ENCODE measurements at places on chromosomes 6 and 20.

DNA sequence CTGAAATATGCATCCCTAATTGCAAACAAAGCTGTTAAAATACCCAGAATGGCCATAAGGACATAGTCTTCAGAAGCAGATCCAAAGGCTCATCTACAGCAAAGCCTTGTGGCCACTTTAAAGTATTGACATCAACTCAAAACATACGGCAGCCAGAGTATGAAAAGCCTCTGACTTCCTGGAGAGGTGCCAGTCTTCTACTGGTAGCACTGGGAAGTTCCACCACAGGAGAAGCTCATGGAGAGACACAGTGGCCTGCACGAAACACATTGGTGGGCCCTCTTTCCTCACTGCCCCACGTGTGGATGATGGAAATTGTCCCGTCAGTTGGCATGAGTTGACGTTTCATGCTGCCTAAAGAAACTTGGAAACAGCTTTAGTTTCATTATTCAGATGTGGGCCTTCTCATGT is 202.6 kb upstream of the HEY2 start:
- no peak for DNase-seq

- no peak for DNase-seq
Measured at GRCh38 chr6:89273816-89274215, 41.3 kb downstream of the GABRR2 start.

GRCh38 chr20:48189181-48189580 is 403.9 kb upstream of the SULF2 start:
- no peak for DNase-seq

DNA sequence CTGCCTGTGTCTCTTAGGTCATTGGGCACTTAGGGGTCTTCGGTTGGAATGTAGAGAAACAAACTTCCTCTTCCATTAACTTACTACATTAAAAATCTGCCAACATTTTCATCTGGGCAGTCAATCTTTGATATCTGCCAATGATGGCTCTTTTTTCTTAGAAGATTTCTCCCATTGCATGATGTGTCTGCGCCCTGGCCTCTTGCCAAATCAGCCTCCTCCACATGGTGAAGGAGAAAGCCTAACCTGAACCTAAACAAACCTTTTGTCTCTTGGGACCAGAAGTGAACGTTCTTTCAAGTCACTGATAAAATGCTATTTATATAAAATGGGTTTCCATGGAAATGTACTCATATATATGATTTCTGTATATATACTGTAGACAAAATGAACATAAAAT is 998.9 kb upstream of the GJE1 start:
- no peak for DNase-seq

GRCh38 chr6:148790404-148790803 is 43.6 kb downstream of the UST start:
- DNase-seq = no peak

DNA sequence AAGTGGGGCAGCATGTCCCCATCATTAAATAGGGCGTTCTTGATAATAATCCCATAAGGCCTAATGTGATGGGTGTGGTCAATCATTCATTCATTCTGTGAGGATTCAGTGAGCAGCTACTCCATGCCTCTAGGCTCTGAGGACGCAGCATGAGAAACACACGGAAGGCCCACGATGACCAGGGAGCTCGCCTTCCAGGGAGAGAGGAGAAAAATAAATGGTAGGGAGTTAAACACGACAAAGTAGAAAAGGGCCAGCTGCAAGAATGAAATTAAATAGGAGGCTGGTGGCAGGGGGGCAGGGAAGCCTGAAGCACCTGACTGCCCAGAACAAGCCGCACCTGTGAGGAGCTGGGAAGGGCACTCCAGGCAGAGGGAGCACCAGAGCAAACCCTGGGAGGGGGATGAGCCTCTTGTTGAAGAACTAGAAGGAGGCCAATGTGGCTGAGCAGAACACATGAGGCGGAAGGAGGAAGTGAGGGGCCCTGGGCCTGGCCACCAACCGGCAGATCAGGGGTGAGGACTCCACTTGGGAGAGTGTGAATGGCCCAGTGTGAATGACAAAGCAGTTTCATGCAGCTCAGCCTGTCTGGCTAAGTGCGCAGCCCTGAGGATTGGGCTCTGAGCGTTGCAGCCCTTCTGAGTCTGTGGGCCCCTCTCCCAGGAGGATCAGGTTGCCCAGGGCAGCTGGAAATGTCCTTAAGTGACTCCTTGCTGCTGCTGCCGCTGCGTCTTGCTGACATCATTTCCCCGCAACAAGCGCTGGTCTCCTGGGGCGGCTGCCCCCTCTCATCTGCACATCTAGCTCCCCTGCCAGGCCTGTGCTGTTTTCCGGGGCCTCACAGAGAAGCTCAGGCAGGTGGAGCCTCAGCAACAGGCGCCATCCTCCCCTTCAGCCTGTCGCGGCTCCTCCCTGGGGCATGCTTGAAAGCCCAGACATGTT is 99.9 kb downstream of the CDH26 start:
- peak; percentile 98 for DNase-seq

- no peak for DNase-seq
Measured at GRCh38 chr6:137240168-137240567, 21.0 kb upstream of the IFNGR1 start.

DNA sequence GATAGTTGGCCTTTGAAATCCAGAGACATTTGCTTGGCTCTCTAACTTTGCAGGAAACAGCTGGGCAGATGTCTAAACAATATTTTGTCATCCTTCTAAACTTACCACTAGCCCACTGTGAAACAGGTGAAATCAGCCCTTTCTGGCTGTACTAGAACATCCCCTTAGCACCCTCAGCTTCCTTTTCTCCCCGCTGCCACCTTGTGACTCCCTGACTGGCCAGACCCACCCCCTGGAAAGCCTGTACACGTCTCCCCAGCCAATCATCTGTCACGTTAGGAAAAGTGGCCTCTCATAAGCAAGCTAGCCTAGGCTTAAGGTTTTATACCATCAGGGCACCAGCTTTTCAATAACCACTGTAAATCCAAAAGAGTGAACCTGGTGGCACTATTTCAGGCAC is 88.6 kb upstream of the E2F3 start:
- DNase-seq = no peak

All from NCI-H187 treated with DMSO at 0.1 percent for 48 hours (cell line).